ENCODE measurements at places on chromosomes 7 and 10.

GRCh38 chr7:119472408-119473038 lies 800.5 kb upstream of the KCND2 start:
- no peak for DNase-seq

DNA sequence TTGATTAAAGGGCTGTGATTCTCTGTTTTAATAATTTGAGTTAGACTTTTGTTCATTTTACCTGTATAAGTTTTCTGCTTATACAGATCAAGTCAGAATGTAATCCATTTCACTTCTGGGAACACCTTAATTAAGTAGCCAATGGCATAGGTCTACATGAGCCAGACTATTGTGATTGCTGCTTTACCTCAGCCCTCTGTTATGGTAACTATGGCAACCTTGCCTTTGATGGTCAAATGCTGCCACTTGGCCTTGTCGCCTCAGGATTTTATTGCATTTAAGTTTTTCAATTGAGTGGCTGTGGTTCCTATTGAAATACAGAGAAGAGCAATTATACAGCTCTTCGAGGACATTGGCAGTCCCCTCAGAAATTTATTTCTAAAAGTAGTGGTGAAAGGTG lies 64.3 kb upstream of the TMEM106B start:
- DNase-seq = no peak

DNA sequence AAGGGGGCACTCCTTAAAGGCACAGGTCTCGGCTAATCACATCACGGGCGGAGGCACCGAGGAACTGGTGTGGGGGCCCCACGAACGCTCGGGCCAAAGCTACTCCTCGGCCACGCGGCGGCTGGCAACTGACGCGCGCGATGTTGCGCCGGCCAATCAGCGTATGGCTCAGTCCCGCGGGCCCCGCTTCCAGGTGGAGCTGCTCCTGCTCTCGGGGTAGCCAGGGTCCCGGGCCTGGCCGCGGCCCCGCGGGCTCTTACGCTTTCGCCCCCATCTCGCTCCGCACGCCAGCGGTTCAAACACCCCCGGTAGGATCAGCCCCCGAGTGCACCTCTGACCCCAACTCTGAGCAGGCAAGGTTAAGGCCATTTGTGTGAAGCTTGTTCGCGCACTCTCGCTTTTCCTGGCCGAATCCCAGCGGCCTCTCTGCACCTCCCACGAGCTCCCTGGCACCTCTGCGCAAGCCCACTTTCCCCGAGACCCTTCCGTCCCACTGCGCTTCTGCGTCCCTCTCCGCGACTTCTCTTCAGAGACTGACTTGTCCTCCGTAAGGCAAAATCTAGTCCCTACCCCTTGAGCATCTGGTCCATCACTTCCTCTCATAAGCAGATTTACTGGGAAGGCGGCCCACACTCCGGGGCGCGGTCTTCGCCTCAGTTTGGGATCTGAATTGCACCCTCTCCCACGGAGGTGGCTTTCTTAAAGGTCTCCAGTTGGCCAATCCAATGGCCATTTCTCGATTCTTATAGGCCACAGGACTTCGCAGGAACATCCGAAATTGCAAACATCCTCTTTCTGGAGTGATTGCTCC lies 200.9 kb upstream of the TBX20 start:
- DNase-seq = no peak

- DNase-seq = peak; percentile 24
These were observed 7.3 kb downstream of the LRRN3 start for GRCh38 chr7:111098011-111098925.

GRCh38 chr7:664997-665735 lies 61.3 kb upstream of the DNAAF5 start:
- no peak for DNase-seq

DNA sequence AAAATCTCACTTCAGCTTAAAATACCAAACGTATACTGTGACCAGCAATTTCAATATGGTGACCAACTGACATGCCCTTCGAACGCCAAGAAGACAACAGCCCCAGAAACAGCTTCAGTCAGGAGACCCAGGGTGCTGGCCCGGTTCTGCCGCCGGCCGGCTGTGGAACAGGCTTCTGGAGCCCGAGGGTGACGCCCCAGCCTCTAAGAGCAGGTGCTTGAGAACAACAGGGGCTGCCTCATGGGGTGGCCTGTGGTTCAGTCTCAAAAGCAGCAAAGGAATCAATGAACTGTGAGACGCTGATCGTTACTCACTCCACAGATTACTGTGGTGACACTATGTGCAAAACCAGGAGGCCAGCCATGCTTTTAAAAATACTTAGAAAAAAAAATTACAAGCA lies 17.3 kb downstream of the GPER1 start:
- DNase-seq = no peak

DNA sequence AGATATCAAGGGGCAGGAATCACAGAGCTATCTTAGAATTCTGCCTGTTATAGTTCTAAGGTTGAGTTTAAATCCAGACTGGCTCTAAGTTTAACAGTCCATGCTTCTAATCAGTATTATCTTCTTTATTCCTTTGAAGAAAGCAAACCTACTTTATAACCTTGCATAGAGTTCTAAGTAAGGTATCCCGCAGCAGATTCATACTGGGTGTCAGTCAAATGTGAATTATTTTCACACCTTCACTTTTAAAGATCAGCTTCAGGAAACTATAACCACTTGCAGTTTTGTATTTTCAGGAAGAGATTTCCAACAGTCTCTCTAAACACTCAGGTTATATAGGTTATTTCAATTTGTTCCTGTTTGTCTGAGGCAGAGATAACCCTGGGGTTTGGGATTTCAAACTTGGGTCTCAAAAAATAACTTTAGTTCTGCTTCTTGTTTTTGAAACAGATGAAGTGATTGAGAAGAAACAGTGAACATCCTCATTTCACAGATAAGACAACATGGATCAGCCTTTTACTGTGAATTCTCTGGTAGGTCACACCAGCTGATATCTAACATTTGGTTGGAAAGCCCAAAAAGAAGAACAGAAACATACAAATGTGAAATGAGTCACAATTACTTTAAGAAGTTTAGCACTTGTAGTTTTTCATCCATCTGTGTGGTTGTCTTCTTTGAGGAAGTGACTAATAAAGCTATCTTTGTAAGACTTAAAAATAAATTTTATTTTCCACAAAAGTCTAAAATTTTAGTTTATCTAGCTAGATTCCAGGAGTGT lies 21.4 kb downstream of the STAMBPL1 start:
- DNase-seq = no peak

DNA sequence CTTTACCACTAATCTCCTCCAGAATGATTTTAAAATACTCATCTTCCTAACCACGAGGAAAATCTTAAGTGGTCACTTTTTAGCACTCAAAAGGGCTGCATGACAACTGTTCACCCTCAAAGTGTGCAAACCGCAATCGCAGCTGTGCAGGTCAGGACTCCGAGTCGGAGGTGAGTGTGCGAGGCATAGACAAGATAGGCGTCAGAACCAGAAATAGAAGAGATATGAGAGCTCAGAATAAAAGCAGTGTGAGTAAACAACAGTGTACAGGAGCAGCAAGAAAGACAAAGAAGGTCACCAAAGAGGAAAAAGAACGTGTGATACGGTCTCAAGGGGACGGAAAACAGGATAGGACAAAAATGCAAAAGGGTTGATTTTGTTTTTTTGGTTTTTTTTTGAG lies 17.5 kb upstream of the ENO4 start:
- DNase-seq = no peak

DNA sequence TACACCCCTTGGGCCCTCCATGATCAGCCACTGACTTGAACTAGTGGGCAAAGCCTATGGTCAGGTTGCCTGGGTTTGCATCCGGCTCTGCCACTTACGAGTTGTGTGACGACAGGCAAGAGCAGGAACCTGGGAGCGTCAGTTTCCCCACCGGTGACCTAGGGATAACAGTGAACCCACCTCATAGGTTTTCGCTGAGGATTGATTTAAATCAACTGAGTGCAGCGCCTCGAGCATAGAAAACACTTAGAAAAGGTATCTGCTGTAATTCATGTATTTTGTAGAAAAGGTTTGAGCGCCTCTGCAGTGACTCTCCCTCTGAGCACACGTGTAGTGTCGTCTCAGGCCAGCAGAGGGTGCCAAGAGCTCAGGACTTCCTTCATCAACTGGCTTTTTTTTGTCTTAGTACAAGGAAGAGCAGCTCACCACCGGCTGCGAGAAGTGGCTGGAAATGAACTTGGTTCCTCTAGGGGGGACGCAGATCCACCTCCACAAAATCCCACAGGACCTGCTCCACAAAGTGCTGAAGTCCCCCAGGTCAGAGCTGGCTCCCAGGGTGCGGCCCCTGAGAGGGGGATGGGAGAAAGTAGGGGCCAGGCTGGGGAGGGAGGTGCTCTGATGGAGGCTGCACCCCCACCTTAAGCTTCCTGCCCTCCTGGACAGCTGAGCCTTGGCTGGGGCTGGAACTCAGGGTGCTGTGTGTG lies 27.7 kb downstream of the BTBD16 start:
- peak; percentile 34 for DNase-seq

DNA sequence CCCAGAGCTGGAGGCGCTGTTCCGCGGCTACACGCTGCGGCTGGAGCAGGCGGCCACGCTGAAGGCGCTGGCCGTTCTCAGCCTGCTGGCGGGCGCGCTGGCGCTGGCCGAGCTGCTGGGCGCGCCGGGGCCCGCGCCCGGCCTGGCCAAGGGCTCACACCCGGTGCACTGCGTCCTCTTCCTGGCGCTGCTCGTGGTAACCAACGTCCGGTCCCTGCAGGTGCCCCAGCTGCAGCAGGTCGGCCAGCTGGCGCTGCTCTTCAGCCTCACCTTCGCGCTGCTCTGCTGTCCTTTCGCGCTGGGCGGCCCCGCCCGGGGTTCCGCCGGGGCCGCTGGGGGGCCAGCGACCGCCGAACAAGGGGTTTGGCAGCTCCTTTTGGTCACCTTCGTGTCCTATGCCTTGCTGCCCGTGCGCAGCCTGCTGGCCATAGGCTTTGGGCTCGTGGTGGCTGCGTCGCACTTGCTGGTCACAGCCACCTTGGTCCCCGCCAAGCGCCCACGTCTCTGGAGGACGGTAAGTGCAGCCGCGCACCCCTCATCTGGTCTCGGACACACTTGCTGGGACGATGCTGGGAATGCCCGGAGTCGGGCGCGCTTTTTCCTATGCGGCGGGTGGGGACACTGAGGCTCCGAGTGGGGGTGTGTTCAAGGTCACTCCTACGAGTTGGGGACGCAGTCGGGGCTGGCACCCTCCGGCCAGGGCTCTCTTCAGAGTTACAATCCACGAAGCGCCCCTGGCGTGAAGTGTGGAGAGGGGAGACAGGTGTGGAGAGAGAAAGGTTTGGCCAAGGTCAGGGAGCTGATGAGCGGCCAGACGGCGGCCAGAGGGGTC lies 717 bp downstream of the ADCY1 start:
- DNase-seq = no peak

DNA sequence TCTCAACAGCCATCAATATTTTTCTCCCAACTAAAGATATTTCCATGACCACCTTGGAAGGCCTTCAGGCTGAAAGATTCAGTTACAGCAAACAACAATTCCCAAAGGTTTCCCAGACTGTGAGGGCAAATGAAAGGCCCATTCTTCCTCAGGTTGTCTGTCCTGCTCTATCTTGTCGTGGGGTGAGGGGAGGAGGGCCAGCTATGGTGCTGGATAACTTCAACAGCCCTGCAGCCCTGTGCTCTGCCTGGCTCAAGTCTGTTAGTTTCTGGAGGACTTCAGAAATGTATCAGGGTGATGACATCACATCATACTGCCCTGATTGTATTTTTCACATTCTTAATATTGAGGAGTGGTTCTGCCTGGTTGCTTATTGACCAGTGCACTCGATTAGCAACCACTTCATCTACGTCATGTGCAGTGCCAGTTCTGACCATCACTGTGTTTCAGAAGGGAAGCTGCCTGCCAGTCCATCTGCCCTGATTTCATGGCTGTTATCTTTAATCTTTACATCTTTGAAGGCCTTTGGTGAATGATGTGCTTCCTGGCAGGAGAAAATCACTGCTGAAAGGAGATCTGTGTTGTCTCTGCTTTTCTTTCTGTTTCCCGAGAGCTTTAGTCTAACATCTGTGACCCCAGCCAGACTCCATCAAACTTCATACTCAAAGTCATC lies 135.5 kb downstream of the NRF1 start:
- no peak for DNase-seq

DNA sequence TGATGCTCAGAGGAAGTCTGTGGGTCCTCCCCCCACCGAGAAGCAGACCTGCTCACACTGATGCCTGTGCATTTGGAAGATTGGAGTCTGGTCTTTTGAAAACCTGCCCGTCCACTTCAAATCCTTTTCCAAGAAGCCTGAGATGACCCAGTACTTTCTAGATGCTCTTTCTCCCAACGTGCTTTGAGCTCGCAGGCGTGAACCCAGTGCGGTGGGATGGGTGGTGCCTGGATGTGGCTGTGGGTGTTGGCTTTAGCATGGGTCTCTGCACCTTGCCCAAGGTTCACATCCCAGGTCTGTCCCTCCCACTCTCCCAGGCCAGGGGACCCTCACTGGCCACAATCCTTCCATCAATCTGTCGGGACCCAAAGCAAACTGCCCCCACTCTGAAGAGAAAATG lies 170.2 kb downstream of the ADARB2 start:
- no peak for DNase-seq

DNA sequence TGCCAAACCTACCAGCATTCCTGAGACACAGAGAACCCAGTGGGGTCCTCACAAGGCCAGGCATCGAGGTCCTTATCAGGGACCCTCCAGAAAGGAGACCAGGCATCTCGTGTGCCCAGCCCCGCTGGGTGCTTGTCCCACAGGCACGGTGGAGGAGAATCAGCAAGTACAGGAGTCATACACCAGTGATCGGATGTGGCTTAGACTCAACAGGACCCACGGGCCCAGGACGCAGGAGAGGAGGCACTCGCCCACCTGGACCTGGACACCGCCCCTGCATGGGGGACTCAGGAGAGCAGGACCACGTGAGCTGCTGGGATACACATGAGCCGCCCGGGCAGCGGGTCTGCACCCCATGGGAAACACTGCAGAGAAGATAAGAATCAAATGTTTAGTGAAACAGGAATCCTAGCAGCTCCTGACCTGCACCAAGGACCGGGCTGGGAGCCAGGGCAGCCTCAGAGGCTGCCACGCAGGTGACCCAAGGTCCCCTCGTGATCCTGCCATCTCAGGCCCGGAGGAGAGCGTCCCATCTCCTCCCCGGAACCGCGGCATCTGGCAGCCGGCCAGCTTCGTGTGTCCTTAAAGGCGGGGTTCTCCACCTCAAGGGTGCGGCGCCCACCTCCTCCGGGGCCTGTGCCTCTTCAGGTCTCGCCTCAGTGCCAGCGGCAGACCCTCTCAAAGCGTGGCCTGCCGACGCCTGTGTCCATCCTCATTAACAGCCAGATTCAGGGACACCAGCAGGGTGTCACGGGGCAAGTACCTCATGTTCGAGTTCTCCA lies 59.2 kb downstream of the FOXL3 start:
- DNase-seq = no peak

GRCh38 chr7:50560865-50561351 lies 4.3 kb downstream of the DDC start:
- DNase-seq = no peak

Measured in stimulated activated CD8-positive, alpha-beta memory T cell treated with anti-CD3 and anti-CD28 coated beads, Interleukin-2, amount 100 ng/mL, for 1 hour (primary cell).